ENCODE measurements at places on chromosomes 5 and 9.
A peak's percentile ranks its signal among the peaks of the same experiment; 100 is the strongest.

DNA sequence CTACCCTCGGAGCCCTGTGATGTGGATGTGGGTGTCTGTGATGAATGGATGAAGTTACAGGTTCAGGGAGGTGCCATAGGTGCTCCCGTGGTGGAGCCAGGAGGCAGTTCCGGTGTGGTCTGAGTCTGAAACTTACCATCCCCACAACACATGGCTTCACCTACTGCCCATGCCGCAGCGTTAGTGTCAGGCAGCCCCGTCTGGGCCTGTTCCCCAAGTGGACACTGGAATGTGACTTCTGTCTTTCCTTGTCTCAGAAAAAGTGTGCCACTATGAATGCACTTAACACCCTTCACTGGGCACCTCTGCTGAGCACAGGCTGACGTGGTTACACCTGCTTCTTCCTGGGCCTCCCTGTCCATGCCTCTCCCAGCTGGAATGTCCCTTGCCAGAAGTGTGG, 8.6 kb downstream of the ANKRD33B start:
- no peak for DNase-seq

- no peak for DNase-seq
These were observed 1.6 kb downstream of the TEX48 start for GRCh38 chr9:114680259-114681001.

- DNase-seq, result no peak
These were observed 32.1 kb upstream of the EGFL7 start for GRCh38 chr9:136630662-136630992.

GRCh38 chr5:124980163-124980941, 233.9 kb upstream of the ZNF608 start:
- peak; percentile 14 for DNase-seq

GRCh38 chr5:134873494-134873893, 677 bp upstream of the TXNDC15 start:
- no peak for DNase-seq

GRCh38 chr5:88880201-88880600, 2.8 kb downstream of the MEF2C start:
- DNase-seq, result no peak

GRCh38 chr9:134247918-134248631, 78.2 kb upstream of the RXRA start:
- DNase-seq, result no peak

DNA sequence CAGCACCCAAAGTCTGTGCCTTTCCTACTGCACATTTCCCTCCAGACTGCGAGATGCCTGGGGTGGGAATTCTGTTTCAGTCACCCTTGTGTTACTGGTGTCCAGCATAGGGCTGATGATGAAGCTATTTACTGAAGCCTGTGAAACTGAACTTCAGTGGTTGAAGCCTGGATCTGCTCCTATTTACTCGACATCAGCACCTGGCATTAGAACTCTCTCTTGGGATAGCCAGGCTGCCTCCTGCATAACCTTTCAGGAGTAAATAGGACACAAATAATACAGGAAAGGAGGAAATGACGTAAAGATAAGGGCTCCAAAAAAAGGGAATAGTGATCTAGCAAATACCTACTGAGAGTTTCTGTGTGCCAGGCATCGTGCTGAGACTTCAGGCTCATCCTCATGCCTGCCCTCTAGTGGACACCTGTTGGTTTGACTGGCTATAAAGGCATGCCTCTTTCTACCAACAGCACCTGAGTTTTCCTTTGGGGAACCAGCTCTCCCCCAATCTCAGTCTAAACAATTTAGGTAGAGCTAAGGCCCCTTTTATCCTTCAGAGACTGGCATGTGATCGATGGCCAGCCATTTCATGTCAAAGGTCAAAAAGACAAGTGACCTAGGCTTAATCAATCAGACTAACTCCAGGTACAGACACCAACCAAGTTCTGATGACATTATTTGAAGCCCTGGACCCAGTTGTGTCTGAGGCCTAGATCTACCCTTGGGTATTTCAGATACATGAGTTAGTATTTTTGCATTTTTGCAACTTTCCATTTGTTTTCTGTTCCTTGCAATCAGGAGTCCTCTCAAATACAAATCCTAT, 192.1 kb upstream of the TRIM32 start:
- DNase-seq, result no peak

DNA sequence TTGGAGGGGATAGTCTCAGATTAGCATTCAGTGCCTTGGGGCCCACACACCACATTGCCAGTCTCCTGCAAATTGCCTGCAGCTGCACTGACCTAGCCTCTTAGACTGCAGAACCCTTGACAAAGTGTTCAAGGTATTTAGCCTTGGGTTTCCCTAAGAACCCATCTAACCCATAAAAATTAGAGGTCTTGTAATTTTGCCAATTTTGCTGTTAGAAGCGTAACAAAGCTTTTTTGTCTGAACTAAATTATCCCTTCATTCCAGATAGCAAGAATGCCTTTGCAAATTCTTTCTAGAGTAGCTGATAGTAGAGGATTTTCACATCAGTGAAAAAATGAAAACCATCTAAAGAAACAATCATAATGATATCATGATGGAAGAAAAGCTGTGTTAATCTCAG, 74.0 kb upstream of the CCNG1 start:
- no peak for DNase-seq

GRCh38 chr9:90598191-90598590, 44.4 kb downstream of the DIRAS2 start:
- DNase-seq, result no peak

GRCh38 chr5:154076240-154076922, 37.6 kb downstream of the MFAP3 start:
- DNase-seq, result no peak

DNA sequence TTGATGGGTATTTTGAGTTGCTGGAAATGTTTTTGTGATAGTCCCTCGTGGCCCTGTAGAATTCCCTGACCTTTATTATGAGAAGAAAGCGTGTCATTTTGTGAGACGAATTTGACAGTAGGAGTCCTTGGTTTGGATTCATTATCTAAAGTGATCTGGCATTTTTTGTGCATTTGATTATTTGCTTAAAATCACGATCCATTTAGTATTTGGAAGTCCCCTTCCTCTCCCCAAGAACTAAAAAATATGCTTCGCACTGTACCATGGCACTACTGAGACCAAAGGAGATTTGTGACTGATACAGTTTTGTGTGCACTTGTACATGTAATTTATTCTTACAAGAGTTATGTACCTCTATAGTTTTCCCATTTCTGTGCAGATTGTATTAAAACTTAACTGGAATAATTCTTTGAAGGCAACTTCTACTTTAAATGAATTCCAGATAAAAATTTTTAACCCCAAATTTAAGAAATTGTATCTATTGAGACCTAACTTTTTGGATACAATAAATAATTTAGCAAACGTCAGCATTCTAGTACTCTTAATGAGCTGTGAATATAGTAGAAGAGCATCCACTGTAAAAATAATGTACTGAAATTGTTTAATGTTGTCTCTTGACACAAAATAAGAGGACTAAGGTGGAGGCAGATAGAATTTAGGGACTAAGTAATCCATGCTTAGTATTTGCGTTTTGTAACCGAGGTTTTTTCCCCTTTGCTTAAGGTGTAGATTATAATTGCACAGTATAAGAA, 2.1 kb downstream of the MAP3K1 start:
- DNase-seq, result no peak

GRCh38 chr5:139768807-139769465, 26.7 kb upstream of the PSD2 start:
- DNase-seq, result no peak

Data from NCI-H1930 (cell line).